Astrocyte of the hippocampus (primary cell): ENCODE measurements at places on chromosomes 2 and 18.
A peak's percentile ranks its signal among the peaks of the same experiment; 100 is the strongest.

- peak; percentile 34 for DNase-seq
Observed at GRCh38 chr2:101515477-101515876, 40.6 kb upstream of the RFX8 start.

GRCh38 chr2:223220658-223220925, 168.6 kb downstream of the KCNE4 start:
- no peak for DNase-seq

DNA sequence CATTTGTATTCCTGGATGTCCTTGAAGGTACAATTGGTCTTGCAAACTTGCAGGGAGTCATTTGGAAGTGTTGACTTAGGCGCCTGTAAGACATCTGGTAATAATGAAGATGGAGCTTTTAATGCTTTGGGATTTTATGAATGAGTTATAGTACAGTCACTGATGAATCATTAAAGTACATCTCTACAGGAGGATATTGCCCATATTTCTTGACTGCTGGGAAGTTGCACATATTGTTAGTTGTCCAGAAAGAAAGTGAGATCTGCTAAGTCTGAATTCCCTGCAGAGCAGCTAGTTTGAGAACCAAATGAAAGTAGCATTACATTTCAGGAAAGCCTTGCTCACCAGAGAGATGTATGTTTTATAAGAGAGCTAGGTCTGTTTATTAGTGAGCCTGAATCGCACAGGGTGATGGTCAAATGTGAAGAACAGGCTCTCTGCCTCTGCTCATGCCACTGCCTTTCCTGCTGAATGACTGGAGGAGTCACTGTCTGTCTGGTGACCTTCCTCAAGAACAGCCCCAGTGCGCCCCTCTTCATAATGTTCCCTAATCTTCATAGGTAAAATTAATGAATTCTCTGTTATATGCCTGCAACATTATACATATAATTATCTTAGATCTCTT, 138.9 kb upstream of the KLHL14 start:
- DNase-seq = peak; percentile 16

GRCh38 chr2:63814114-63814513, 27.6 kb upstream of the UGP2 start:
- DNase-seq = no peak

DNA sequence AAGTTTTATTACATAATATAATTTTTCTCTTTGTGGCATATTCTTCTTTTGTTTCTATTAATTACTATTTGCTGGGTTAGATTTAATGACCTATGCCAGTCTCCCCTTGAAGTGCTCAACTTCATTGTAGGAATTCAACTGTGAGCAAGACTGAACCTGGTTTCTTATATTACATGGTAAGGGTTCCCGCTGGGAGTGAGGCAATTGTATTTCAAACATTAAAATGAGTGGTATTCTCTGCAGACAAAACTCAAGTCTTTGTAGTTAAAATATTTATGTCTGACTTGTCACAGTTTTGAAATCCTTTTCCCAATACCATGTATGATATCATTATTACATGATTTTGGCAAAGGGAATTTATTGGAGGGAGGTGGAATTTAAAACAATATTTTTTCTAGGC, 278.7 kb downstream of the GULP1 start:
- DNase-seq = no peak

- DNase-seq = no peak
Observed at GRCh38 chr2:9519250-9519649, 36.4 kb downstream of the ADAM17 start.

DNA sequence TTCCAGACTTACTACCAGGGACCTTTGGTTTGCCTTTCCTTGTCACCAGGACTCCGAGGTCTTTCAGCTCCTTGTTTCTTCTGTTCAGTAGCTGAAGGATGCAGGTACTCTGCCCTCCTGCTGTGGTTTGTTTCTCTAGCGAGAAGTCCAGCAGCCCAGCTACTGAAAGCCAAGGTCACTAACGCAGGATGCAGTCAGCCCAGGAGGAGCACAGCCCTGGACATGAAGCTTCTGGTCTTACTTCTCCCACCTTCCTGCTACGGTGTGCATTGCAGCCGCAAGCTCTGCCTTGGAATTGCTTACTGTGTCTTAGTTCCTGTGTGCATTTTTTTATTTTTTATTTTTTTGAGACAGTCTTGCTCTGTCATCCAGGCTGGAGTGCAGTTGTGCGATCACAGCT, 62.4 kb downstream of the DGKD start:
- no peak for DNase-seq

DNA sequence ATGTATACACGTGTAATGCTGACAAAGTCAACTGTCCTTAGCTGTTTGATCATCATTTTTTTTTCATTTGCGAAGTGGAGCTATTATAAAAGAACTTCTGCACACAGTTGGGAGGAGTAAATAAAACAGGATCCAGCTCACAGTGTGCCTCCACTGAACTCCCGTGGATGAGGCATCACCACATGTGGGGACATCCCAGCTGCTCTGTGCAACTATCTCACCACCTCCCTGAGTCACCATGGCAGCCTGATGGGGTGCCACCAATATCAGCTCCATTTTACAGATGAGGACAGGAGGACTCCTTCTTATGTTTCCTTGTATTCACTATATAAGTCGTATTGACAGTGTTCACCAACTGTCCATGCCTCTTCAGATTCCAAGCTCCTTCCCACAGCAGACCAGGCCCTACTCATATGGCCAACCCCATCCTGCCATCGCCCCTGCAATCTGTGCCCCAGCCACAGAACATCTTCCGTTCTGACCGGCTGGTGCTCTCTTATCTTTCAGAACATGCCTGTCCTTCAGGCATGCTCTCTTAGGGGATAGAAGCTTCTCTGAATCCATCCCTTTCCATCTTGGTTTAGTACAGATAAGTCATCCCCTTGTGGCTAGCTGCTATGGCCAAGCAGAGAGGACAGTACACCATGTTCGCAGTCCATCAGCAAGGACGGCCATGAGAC, 288.1 kb downstream of the RNF144A start:
- no peak for DNase-seq

DNA sequence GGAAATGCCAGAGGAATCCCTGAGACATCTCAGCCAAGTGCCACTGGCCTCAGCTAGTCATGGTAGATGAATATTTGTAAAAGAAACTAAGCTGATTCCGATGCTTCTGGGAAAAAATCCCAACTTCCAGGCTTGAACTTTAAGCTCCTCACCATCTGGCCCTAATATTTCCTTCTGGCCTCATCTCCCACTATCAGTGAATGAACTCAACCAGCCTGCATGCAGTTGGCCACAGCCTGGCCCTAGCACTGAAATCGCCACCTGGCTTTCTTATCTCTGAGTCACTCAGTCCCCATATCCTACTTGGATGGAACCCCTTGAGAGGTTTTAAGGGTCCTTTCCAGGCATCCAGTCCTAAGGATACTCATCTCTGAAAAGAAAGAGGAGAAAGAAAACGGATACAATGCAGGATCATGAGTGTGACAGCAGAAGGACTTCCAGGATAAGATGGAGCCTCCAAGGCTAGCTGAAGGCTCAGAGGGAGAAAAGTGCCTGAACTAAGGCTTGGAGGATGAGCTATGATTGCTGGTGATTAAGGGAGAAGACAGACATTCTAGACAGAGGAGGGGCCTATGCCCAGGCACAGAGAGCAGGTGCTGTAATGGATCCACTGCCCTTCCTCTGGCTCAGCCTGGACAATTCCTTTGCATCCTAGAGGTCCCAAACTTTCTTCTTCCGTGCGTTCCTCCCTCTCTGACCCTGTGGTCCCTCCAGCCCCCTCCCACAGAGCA, 141.5 kb upstream of the MYCN start:
- DNase-seq = no peak

DNA sequence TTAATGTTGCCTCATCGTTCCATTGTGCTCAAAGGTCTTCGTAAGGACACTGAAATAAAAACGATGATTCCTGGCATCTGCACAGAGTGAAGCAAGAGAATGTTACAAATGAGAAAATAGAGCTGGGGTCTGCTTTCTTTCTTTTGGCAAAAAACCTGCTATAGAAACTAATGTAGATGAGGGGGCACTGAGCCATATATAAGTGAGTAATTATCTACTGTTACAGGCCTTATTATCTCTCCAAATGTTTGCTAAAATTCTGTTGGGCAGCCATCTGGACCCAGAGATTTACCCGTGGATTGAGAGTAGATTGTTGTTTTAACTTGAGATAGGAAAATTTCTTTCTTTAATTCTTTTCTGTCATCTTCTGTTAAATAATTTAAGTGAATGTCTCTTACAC, 472.5 kb upstream of the PIK3C3 start:
- no peak for DNase-seq

- DNase-seq = no peak
Observed at GRCh38 chr2:241914542-241914941, 45.0 kb downstream of the RTP5 start.

GRCh38 chr2:72953976-72954375, 36.7 kb downstream of the EMX1 start:
- DNase-seq = no peak

DNA sequence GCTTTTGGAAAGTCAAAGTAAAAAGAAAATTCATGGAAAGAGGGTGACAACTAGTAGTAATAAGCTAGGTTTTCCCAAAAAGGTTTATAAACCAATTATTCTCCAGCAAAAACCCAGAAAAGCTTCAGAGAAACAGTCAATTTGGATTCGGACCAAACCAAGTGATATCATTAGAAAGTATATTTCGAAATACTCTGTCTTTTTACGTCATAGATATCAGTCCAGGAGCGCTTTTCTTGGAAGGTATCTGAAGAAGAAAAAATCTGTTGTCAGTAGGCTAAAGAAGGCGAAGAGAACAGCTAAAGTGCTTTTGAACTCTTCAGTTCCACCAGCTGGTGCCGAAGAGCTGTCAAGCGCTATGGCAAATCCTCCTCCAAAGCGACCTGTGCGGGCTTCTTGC, 36.6 kb downstream of the ZDBF2 start:
- no peak for DNase-seq

DNA sequence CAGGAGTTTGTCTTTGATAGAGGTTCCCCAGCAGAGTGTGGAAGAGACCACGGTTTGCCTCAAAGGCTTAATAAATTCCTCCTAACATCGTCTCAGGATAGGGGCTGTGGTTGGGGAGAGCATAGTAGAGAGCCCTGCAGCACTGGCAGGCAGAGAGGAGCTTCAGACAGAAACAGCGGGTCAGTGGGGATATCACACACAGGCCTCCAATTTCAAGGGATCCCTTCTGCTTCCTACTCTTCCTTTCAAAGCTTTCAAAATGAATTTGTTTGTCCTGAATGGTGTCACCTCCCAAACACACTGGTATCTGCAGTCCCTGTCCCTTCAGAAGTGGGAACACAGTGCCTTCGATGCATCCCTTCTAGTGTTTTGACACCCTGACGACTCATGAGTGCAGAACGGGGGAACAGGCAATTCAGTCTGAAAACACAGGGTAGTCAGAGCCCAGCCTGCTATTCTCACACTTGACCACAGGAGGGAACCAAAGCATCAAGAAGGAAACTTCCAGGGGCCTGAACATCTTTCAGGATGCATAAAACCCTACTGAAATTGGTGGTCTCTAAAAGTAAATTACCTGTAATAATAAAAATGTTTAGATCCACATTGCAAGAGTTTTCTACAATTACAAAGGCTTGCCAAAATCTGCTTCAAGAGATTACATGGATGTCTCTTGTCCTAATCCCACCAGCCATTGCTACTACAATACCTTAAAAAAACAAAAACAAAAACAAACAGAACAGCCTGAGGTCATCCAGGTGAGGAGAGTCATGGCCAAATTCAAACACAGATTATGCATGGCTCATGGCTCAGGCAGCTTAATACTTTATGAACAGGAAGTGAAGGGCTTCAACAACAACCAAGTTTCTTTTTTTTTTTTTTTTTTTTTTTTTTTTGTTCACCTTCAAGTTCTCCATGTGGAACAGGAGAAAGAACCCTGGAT, 49.8 kb downstream of the SLC14A2 start:
- DNase-seq = peak; percentile 80

DNA sequence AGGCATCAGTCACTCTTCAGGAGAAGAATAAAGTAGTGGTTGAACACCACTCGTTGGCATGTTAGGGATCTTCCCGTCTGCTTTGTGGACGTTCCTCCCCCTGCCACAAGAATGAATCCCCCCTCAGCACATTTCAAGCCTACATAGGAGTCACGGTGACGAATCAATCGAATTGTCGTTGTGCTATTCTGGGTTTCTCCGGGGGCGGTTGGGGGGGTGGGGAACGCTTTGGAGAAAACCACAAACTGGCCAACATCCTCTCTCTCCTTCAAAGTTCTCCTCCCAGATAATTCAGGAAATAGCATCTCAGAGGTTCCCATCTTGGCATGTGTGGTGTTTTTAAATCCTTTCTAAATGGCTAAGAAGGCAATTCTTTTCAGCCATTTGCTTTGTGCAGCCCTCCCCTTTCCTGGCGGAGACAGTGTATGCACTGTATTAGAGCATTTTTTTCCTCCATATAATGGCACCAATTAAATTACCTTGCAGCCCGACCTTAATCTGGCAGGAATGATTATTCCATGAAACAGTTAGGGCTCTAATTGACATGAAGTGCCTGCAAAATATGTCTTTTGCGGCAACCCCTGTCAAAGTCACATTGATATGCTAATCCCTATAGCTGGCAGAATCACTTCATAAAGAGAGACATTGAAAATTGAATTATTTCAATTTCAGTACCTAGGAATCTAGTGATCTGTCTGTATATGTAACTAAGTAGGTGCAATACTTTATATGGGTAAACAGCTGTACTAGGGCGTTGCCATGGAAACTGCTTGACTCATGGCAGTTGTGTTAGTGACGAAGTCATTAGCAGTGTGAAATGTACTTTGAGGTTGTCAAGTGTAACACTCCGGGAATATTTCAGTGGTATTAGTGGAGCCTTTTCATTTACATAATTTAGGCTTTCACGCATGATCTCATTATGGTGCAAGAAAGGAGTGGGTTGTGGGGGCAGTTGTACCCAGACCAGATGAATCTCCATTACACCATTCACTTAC, 323.4 kb upstream of the SLC14A2 start:
- DNase-seq = peak; percentile 92

DNA sequence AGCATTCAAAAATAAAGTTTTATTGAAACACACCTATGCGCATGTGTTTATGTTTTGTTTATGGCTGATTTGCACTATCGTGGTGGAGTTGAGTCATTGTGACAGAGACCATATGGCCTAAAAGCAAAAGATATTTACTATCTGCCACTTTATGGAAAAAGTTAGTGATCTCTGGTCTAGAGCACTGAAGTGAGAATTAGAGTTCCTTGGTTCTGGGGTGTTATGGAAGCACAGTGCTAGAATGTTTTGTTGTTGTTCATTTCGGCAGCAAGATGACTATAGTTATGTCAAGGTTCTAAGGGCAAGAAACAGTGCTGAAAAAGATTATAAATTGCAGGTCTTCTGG, 416.5 kb downstream of the SLC4A3 start:
- no peak for DNase-seq

DNA sequence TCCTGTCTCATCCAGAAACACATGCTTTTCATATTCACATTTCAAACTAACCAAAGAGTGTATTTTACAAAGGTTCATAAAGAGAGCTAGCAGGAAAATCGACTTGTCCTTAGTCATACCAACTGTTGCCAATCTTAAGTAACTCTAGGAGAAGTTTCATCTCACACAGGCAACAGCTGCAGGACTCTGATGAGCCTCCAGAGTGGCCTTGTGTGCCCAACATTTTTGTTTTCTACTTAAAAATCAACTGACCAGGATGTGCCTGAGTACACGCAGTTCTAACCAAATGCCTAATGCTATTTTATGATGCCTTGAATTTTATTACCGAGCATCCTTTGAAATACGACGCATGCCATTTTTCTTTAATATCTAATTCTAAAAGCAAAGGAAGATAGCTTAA, 595.9 kb upstream of the LRRTM4 start:
- DNase-seq = no peak
